Aorta (tissue), 5 donors: ENCODE measurements at places on chromosomes 1 and 21.

DNA sequence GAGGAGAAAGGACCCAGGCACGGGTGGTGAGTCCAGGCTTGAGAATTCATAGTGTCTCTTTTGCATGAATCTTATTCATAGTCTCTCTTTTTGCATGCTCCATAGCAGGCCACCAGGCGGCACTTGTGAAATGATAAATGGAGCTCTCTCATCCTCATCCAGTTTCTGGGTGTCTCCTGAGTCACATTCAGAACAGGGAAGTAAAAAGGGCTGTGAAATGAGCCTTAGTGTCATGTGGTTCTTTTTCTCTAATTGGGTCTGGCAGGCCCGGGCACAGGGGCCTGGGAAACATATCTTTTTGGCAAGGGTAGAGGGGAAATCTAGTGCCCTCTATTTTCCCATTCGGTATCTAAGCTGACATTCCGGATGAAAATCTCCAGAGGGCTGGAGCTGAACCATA lies 19.1 kb upstream of the NCF2 start:
- peak; percentile 84 for DNase-seq

- no peak for DNase-seq
These were observed 9.0 kb upstream of the SH3GLB1 start for GRCh38 chr1:86695400-86695799.

DNA sequence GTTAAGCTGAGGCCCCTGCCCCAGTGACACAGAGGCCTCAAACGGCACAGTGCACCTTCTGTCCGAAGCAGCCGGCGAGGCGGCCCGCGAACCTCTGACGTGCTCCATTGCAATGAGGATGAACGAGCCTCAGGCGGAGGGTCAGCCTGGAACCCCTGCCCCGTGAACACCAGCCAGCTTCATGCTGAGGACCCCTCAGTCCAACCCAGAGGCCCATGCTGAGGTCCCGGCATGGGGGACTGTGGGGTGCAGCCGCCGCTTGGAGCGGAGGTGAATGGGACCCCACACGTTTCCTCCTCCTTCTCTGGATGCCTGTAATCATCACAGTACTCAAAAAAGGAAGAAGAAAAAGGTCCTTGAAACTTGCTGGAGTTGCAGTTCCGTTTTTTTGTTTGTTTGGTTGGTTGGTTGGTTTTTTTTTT lies 62.1 kb downstream of the PRKCZ start:
- peak; percentile 34 for DNase-seq

DNA sequence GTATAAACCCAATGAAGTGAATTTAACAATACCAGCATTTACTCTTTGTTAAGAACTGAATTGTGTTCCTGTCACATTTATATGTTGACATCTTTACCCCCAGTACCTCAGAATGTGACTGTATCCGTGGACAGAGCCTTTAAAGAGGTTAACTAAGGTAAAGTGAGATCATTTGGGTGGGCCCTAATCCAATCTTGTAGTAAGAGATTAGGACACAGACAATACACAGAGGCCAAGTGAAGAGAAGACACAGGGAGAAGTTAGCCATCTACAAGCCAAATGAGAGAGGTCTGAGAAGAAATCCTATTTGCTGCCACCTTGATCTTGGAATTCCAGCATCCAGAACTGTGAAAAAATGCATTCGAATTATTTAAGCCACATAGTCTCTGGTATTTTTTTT lies 22.9 kb upstream of the WARS2 start:
- DNase-seq, result no peak

DNA sequence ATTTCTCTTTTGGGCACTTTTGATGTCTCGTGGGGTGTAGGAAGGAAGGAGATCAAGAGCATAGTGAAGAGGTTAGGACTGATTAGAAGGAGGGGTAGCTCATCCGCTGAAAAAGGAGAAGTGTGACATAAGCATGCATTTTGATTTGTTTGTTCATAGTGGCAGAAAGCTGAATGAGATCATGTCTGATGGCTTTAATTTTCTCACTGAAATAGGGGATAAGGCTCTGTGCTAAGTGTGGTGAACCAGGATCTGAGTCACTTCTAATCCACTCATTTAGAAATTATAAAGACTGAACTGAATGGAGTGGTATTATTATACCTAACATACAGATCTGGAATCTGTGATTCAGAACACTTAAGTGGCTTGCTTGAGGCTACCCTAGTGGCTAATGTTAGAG lies 344.5 kb downstream of the PDE4B start:
- no peak for DNase-seq

GRCh38 chr21:44815225-44815624 lies 2.6 kb downstream of the SUMO3 start:
- peak; percentile 63 for DNase-seq
